ENCODE measurements at places on chromosomes 6 and 20. TPM values are rescaled to one million over a fixed set of nuclear protein-coding genes. Genes with fewer than 3 reads are reported as not detected.

DNA sequence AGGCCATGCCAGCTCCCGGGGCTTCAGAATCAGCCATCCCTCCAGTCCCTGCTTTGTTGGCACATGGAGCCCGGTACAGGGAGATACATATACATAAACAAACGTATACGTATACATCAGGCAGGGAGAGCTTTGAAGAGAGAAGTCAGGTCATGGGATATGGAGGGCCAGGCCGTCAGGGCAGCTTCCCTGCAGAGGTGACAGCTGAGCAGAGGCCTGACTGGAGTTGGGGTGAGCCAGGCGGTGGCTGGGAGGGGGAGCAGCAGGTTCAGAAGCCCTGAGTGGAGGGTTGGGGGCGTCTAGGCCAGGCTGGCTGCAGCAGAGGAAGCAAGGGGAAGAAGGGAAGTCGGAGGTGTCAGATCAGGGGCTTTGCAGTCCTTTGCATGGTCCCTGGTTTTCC is 61.7 kb downstream of the STK35 start:
- no peak for DNase-seq

DNA sequence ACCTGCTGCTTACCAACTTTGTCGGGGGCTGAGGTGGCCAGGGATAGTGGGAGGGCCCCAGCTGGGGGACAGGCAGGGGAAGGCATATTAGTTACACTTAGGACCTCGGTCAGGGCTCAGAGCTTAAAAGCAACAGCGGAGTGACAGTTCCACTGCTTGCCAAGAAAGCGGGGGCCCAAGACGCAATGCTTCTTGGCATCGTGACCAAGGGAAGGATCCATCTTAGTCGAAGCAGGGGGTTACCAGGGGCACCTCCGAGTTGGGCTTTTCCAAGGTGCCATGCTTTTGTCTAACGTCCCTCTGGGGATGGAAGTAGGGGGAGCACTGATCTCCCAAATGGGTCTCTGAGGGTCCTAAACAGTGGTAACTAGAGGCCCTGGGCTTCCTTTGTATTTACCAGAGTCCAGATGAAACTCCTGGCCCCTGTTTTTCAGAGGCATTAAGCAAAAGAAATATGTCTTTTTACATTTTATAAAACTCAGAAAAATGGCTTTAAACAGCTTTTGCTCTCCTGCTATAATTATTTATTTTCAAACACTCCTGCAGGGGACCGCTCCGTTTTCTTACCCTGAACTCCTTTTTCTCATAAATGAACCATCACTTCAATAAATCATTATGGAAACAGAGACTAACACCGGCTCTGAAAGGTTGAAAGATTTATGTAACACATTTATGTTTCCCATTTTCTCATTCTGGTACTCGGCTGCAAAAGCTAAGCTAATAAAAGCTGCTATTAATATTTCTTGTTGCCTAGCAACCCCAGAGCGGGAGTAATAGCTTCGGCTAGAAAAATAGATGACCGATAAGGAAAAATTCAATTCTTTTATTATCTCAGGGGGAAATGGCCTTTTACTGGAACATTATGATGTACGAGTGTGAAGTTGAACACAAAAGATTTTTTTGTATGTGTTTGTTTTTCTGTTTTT is 100.4 kb downstream of the TOX2 start:
- no peak for DNase-seq

DNA sequence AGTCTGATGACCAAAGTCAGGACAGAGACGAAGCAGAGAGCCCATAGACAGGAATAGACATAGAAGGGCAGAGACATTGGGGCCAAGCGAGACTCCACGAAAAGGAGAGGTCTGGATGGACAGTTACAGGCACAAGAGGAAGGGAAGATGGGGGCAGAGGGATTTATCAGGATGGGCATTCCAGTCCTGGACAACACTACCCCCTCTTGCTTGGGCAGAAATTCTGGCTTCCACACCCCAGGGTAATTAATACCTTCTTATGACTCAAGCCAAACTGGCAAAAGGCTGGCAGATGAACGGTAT is 82.2 kb upstream of the MAFB start:
- no peak for DNase-seq

- DNase-seq = no peak
Measured at GRCh38 chr6:111880181-111880888, 7.1 kb upstream of the FYN start.

DNA sequence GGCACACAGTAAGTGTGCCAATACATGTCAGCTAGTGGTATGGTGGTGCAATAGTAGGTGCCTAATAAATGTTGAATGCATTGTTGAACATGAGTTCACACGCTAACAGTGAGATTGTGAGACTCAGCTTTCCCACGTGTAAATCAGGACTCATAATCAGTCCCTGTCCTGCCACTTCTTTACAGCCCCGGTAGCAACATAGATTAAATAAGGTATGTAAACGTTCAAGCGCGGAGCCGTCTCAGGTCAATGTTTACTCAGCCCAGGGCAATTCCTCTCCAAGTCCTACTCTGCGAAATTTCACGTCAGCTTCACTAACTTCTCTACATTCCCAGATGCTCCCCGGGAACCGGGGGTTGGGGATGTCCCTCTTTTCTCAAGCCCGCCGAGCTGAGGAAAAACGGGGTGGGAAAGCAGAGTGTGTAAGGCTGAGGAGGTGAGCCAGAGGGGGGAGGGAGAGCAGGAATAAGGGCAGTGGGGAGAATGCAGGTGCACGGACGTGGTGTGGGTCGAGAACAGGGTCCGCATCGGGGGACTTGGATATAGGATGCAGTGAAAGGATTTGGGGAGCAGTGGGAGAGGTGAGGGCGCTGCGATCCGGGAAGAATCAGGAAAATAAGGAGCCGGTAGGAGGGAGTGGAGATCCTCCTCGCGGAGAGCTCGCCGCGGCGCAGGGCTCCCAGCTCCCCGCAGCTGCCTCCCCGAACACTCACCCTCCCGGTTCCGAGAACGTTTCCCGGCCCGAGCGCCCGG is 544 bp upstream of the TP53INP2 start:
- peak; percentile 55 for DNase-seq

DNA sequence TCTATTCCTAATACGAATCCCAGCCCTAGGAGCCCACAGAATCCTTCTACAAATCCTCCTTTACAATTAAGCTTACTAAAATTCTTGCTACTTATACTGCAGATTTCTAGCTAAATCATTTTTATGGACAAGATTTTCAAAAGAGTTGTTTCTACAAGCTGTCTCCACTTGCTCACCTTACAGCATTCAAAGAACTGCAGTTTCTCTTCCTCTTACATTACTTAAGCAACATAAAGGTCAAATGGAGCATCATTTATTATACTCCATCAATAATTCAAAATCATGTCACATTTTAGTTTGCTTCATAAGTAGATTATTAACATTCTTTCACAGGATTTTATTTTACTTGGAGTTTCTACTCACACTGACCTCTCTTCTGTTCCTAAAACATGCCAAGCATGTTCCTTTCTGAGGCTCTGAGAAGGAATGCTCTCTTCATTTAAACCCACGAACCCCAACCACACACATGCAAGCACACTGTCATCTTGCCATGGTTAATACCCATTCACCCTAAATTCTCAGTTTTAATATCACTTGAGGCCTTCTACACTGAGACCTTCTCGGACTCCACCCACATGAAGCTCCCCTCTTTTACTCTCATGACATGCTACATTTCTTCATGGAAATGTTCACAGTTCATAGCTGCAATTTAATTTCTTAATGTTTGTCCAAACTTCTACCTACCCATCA is 388.2 kb downstream of the TBC1D32 start:
- no peak for DNase-seq

DNA sequence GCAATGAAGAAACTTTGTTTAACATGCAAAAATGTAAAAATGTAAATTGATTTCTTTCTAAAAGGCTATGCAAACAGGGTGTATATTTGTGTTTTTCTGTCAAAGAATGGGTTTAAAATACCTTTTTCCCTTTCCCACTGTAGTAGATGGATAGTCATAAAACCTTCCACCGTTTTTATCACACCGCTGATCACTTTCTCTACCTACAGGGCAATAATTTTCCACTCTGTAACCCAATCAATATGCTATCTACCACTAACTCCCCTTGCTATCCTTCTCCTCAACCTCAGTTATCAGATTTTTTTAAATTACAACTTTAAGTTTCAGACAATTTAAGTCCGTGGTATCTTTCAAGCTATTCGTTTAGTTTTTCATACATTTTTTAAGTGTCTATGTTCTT is 91.4 kb upstream of the ARID1B start:
- DNase-seq = no peak

DNA sequence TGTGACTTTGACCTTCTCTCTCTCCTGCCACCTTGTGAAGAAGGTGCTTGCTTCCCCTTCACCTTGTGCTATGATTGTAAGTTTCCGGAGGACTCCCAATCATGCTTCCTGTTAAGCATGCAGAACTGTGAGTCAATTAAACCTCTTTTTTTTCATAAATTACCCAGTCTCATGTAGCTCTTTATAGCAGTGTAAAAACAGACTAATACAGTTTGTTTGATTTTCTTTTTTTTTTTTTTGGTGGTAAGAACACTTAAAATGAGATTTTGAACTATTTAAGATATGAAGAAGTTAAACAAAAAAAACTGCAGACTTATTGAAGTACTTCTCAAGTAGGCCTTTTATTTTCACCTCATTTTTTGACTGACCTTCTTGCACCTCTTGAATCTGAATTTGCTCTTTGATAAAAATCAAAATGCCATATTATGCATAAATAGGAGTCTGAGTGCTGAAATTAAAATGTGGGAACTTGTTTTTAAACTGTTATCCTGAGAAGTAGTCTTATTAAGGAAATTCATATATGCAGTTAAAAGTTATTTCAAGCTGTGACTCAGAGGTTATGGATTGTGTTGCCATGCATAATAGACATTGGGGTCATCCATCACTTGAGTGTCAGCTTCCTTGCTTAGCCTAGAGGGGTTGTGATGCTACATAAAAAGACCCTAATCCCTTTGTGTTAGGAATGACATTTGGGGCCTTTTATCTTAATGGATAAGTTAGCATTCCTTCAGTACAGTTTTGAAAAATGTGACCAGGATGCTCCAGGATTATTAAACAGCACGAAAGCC is 447.9 kb upstream of the FKBP1C start:
- no peak for DNase-seq

DNA sequence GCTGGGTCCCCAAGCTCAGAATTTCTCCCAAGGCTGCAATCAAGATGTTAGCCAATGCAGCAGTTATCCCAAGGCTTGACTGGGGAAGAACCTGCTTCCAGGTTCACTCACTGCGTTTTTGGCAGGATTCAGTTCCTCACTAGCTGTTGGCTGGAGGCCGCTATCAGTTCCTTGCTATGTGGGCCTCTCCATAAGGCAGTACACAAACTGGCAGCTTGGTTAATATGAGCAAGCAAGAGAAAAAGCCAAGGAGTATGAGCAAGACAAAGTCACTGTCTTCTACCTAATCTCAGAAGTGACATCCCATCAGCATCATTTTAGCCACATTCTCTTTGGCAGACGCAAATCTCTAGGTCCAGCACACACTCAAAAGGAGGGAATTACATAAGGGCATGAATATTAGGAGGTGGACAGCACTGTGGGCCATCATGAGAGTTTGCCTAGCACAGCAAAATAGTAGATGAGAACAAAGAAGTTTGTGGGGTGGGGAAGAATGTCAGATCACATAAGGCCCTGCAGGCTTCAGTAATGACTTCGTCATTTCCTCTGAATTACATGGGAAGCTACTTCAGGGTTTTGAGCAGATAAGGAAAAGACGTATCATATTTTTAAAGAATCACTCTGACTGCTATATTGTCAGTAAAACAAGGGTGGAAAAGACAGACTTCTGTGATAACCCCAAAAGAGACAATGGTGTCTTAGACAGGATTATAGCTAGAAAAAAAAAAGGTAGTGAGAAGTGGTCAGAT is 25.5 kb downstream of the LMBRD1 start:
- DNase-seq = no peak

- no peak for DNase-seq
Measured at GRCh38 chr6:139520321-139520768, 145.9 kb upstream of the CITED2 start.

- no peak for DNase-seq
Measured at GRCh38 chr6:26044140-26045064, 42.8 kb upstream of the HFE start.

GRCh38 chr6:13354331-13355042 is 26.1 kb upstream of the TBC1D7 start:
- no peak for DNase-seq

GRCh38 chr6:142853244-142854180 is 91.5 kb downstream of the HIVEP2 start:
- DNase-seq = peak; percentile 26

- peak; percentile 68 for DNase-seq
Measured at GRCh38 chr6:26538572-26538902, 371 bp downstream of the HMGN4 start.

DNA sequence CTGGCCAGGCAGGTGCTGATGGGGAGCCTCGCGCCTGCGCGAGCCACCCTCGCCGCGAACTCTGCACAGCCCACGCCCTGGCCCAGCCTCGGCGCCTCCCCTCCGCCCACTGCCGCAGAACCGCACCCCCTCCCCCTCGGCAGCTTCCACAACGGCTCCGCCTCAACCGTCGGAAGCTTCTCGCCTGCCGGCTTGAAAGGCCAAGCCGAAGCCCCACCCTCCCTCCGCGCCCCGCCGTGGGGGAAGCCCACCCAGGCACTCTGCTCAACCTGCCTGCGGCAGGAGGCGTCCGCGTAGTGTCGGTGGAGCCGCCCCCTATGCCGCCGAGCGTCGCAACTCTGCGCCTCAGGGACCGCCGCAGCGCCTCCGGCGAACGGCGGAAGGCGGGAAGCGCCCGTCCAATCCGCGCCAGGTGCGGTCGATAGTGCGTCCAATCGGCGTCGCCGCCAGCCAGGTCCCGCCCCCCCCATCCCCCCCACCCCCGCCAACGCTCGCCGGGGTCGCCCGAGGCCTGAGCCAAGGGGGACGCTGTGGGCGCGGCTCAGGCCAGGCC is at the start of gene SYCP2:
Gene SYCP2, minus strand, starts transcription at position 342 of the 553 bp plus-strand sequence. CDS start 11,224 bp downstream, outside the sequence.
- DNase-seq = peak; percentile 58

- no peak for DNase-seq
Measured at GRCh38 chr6:136762022-136762975, 30.0 kb downstream of the MAP3K5 start.

DNA sequence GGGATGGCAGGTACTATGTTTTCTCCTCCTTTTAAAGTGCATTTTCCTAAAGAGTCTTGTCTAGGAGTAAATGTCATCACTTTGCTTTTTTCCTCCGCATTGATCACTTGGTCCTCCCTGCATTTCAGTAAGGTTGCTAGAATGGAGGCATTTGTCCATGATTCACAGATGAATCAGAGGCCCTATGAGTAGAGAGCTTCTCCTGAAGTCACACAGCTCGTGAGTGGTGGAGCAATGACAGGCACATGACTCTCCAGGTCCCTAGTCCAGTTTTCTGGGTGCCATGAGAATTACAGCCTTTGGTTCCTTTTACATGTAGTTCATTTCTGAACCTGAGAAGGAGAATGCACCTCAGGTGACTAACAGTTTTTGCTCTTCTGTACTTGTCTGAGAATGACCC is 50.5 kb downstream of the HLA-A start:
- no peak for DNase-seq

GRCh38 chr6:26019261-26019830 is 56.7 kb downstream of the TRIM38 start:
- DNase-seq = no peak

PRND gene
- 0.10 TPM for total RNA-seq

HLA-DRA gene
- total RNA-seq = 4.4 TPM

PAX1 gene
- not detected for total RNA-seq

PACRG gene
- total RNA-seq = 1.7 TPM

RHAG gene
- not detected for total RNA-seq

CST4 gene
- total RNA-seq = not detected

XRN2 gene
- 159 TPM for total RNA-seq

LTA gene
- not detected for total RNA-seq

TRIM10 gene
- not detected for total RNA-seq

STX11 gene
- 0.08 TPM for total RNA-seq

SPATA25 gene
- 7.5 TPM for total RNA-seq
